Germinal center (tissue), 1 donor: ENCODE measurements at places on chromosomes 1 and 21.

DNA sequence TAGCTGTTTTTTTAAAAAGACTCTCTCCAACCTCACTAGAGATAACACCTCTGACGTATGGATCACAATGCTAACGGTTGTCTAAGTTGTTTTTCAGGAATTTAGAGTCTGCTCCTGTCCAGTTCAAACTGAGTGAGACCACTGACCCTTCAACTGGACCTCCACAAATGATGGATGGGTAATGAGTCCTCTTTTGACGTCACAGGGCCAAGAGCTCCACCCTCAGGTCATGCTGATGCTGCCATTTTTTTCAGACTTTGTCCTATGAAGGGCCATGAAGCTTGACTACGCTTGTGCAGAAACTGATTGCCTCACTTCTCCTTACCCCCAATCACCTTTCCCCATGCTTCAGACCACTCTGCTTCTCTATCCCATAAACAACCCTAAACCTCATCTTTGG is 16.6 kb downstream of the GRIK3 start:
- no peak for DNase-seq

GRCh38 chr1:58443986-58444868 is 102.3 kb downstream of the OMA1 start:
- DNase-seq: no peak

- DNase-seq: no peak
Measured at GRCh38 chr1:246801241-246802020, 77.2 kb downstream of the SCCPDH start.

DNA sequence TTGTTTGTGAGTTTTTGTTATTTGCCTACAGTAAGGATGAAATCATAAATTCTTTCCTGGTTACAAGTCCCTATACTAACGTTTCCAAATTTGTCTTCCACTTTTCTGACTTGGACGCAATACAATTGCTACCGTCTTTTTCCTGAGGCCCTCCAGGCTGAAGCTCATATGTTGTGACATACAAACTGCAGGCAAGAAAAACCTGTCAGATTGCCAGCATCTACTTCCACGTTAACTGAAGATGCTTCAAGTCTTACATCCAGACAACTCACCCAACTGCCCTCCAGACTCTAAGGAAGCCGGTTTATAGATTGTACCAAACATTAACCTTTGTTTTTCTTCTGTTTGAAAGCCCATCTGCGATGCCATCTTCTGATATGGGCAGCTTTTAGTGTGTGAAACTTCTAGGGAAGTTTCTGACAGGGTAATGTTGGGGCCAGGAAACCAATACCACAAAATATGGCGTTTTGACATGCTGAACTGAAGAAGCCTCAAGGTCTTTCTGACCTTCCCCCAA is 21.4 kb upstream of the RNF11 start:
- no peak for DNase-seq

- DNase-seq: no peak
Measured at GRCh38 chr1:84083307-84083706, 60.8 kb upstream of the PRKACB start.

- DNase-seq: no peak
Measured at GRCh38 chr21:30326390-30326789, 6.3 kb upstream of the KRTAP26-1 start.

DNA sequence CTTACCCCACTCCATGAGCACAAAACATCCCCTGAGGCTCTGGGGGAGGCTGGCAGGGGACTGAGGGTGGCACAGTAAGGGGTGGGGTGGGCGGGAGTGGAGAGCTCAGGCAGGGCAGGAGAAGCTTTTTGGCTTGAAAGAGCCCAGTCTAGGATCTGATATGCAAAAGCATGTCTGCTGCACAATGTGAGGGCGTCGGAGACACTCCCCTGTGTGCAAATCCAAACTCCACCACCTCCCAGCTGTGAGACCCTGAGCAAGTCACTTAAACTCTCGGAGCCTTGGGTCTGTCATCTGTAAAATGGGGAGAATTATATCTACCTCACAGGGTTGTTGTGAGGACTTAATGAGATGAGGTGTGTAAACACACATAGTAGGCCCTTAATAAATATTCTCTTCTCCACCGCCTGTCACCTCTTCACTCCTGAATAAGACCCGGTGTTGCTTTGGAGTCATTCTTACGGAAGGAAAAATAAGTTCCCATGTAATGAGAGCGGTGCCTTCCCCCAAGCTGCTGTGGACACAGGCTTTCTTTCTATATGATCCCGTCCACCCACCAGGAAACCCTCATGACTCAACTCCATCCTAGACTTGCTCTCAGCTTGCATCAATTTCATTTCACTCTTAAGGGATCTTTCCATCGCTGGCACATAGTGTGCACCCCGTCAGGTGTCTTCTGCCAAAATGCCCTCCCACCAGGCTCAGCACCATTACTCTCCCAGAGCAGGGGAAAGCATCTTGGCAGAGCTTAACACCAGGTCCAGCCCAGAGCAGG is 12.5 kb downstream of the KCNN3 start:
- no peak for DNase-seq

GRCh38 chr1:225578251-225578977 is 74.5 kb downstream of the ENAH start:
- no peak for DNase-seq

DNA sequence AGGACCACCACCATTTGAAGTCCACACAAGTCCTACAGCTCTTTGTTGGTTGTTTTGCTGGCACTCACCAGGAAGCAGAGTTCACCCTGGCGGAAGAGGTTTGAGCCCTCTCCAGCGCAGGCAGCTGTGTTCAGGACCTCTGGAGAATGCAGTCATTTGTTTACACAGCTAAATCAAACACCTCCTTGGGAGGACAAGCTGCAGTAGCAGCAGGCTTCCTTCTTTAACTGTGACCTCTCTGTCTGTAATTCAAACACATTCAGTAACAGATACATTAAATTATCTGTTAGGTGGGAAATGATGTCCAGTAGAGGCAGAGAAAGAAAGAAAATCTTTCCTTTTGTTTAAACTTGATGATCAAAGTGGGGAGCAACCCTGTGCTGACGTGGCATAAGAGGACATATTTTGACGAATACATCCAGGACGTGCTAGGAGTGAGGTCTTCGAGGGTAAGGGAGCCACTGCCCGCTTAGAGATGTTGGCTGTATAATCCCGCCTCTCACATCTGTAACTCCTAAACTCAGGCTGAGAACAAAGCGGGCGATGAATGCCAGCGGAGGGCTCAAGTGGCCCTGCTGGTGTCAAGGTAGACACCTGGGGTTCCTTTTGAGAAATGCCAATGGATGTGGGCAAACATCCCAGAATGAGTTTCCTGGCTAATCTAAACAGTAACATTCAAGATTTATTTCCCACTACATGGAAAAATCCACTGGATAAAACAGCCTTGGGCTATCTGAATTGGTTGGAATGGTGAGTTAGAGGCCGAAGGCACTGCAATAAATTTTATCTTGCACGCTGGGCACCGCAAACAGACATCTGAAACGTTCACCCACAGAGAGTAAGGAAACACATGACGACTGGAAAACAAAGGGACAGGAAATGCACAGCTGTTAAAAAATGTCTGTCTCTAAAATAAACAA is 51.7 kb downstream of the ABCA4 start:
- DNase-seq: no peak

- DNase-seq: no peak
Measured at GRCh38 chr1:232789651-232790050, 15.6 kb upstream of the MAP10 start.

GRCh38 chr21:32484706-32485380 is 72.3 kb downstream of the EVA1C start:
- DNase-seq: no peak

- no peak for DNase-seq
Measured at GRCh38 chr1:61888808-61889207, 146.5 kb downstream of the PATJ start.

- DNase-seq: peak; percentile 10
Measured at GRCh38 chr1:75725861-75726361, 1.4 kb downstream of the ACADM start.

- no peak for DNase-seq
Measured at GRCh38 chr1:161164901-161165610, 1.2 kb upstream of the PPOX start.

- peak; percentile 75 for DNase-seq
Measured at GRCh38 chr1:3012456-3013291, 8.6 kb upstream of the ACTRT2 start.

- DNase-seq: no peak
Measured at GRCh38 chr1:84164161-84164560, 20.1 kb downstream of the PRKACB start.

- no peak for DNase-seq
Measured at GRCh38 chr1:223123011-223123610, 19.9 kb downstream of the TLR5 start.

- no peak for DNase-seq
Measured at GRCh38 chr1:179168536-179168935, 60.9 kb downstream of the ABL2 start.

- peak; percentile 54 for DNase-seq
Measured at GRCh38 chr1:64744492-64745180, at the start of gene RAVER2. Gene RAVER2, plus strand, starts transcription at chr1:64745075. Its CDS starts 98 bp downstream, at chr1:64745173.

DNA sequence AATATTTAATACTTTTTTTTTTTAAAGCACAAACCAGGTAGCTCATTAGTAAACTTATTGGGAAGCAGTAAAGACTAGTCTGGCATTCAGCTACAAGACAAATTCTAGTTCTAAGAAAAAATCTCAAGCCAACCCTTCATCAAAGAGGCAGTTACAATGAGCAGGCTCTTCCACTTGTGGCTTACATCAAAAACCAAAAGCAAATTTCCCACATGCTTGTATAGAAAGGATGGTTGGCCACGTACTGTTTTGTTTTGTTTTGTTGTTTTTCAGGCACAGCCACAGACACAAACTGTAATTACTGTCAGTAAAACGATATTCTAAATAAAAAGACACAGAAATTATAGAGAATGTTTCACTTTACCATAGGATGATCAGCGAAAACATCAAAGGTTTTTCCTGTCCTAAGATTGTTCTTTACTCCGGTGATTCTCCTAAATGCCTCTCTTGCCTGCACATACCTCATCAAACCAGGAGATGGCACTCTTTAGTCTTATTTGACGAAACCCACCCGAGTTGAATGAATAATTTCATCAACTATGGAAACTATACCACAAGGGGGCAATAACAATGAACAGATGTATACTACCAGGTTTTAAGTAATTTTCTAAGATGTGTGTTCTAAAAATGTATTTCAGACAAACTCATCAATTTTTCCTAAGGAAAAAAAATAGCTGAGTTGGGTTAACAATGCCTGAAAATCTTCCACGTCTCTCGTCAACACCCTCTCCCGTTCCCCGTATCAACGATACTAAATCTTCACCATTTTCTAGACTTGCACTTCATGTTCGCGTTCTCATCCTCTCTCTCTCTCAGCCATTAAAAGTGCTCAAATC is 26.9 kb downstream of the RPL5 start:
- peak; percentile 75 for DNase-seq

DNA sequence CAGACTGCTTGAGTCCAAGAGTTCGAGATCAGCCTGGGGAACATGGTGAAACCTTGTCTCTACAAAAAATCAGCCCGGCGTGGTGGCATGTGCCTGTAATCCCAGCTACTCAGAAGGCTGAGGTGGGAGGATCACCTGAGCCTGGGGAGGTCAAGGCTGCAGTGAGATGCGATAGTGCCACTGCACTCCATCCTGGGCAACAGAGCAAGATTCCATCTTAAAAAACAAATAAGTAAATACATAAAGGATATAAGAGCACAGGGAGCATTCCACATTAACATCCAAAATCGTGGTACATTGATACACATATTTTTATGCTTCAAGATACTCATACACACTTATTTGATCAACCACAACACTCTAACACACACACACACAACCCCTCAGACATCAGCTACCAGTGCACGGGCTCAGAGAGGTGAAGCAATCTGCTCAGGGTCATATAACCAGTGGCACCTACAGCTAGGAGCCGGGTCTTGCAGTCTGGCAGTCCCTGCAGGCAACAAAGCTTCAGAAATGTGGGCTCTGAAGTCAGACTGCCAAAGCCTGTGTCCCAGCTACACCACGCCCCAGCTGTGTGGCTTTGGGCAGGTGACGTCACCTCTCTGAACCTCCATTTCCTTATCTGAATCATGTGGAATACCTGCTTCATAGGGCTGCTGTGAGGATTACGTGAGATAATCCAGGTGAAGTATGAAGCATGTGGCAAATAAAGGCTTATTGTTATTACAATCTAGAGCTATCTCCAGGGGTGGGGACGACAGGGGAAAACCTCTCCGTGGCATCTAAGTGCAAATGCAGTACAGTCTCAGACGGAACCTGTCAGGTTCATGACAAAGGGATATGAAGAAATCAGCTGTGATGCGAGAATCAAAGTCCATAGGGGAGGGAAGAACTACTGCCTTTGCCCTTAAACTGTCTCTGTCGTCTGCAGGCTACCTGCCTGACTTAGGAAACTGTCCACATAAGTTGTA is 4.8 kb upstream of the CRYBG2 start:
- DNase-seq: no peak
